Activated CD8-positive, alpha-beta memory T cell treated with anti-CD3 and anti-CD28 coated beads, Interleukin-2, amount 10 ng/mL, durations not matched to agents 7 days and 5 days (primary cell): ENCODE measurements at places on chromosomes 1 and 21. TPM values are rescaled to one million over a fixed set of nuclear protein-coding genes. Genes with fewer than 3 reads are reported as not detected.

BCL10 gene
- total RNA-seq, result 26.9 TPM

CD5L gene
- total RNA-seq, result not detected

UBXN10 gene
- 0.23 TPM for total RNA-seq

DISP3 gene
- 0.35 TPM for total RNA-seq

ADORA1 gene
- total RNA-seq, result not detected

POU3F1 gene
- not detected for total RNA-seq

FUCA1 gene
- total RNA-seq, result 5.6 TPM

RPS6KC1 gene
- 9.5 TPM for total RNA-seq

CLCA4 gene
- total RNA-seq, result not detected

CFHR3 gene
- total RNA-seq, result not detected
